ENCODE measurements at places on chromosomes 2 and 18. TPM values are rescaled to one million over a fixed set of nuclear protein-coding genes. Genes with fewer than 3 reads are reported as not detected.

DNA sequence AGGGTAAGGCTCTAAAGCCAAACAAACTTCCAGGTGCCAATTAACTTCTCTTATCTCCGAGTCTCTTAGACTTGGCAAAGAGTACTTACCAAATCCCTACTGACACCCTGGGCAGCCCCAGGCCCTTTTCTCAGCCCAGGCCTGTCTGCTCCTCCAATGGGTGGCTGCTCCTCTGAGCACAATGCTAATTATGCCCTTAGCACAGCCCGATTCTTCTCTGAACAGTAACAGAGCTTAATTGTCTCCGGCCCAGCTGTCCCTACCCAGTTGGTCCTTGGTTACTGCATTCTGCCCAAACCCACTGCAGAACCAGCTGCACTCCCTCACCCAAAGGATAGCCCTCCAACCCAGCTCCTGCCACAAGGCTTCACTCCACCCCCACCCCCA lies 110.3 kb downstream of the SMAD7 start:
- DNase-seq = no peak

DNA sequence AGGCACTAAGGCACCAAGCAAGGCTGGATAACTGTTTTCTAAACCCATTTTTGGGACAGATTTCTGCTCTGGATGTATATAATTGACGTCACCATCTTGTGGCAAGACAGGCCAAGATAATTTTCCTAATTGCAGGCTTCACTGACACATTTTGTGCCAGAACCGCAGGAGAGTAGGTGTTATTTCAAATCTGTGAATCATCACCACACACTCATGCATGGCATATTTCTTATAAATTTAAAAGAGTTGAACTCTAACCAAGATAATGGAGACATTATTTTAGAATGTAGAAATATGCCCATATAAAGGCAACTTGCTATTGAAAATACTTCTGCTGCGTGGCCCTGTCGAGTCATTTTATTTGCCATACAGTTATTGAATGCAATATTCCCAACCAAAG lies 68.3 kb upstream of the ACYP2 start:
- no peak for DNase-seq

DNA sequence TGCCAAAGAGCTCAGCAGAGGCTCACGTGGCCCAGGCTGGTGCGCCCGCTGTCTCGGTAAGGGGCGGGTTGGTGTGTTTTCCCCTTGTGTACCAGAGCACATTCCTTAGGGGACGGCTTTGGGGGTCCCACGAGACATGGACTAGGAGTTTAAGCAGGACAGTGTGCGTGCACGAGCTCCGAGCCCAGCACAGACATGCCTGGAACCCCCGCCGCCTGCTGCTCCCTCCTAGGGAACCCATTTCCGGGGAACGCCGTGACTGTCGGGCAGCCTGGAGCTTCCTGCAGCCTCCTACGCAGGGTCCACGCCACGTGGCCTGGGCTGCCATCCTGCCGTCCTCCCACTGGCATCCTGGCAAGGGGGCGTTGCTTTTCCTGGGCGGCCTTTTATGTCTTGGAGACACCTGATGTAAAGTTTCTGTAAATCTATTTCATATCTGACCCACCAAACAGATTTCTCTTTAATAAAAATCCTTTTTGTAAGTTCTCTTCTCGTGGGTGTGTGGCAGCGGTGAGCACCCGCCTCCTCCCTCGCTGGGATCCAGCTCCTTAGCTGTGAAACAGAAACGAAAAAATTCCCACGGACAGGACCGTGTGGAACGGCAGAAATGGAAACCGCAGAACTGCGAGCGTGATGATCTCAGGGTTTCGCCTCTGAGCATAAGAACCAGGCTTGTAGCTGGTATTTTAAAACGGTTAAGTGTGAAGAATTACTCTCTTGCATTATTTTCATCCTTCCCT lies 43.5 kb upstream of the KCNG2 start:
- no peak for DNase-seq

GRCh38 chr18:50663626-50664441 lies 103.9 kb downstream of the MAPK4 start:
- DNase-seq = no peak

DNA sequence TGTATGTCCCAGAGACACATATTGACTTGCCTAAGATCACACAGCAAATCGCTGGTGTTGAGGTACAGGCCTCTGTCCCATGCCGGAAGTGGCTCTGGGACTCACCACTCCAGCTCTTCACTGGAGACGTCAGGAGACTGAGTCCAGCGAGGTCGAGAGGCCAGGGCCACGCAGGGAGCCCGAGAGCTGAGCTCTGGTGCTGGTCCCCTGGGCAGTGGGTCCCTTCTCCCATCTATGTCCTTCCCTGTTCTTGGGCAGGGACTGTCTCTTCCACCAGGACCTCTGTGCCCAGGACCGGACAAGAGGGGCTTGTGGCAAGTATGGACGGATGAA lies 62.4 kb upstream of the TWIST2 start:
- no peak for DNase-seq

DNA sequence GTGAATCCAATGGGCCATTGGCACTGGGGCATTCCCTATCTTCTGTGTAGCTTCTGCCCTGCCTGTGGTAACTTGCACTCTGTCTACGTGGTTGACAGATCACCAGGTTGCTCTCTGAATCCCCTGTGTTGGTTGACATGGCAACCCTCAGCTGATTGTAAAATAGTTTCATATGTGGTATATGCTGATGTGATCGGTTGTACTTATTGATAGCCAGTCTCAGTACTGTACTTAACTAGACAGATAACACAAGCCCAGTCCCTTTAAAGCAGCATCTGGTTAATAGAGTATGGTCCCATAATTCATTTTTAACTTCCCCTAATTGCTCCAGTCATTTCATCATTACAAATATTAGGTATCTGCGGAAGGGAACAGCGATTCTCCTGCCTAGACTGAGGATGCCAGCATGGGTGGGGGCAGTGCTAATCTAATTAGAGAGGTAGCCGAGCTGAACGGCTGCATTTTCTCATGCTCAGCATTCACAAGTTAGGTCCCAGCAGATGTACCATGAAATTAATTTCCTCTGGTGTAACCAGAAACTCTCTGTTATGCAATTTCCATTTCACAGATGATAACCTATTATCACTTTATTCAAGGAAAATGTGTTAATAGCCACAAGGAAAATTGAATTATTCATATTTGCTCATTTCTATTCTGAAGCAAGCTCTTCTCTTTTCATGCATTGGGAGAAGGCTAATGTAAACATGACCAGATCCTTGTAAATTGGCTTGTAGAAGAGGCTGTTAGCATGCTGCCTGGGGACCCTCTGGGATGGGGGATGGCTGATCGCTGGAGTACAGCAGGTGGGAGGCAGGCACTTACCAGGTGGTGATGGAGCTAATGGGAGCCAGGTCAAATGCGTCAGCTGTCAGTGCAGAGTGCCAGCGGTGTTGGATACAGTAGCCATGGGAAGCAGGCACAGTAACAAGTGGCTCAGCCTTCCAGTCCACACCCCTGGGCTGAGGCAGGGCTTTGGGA lies 608.3 kb downstream of the GALR1 start:
- DNase-seq = no peak

- DNase-seq = no peak
These were observed 41.4 kb upstream of the TNP1 start for GRCh38 chr2:216901273-216901672.

DNA sequence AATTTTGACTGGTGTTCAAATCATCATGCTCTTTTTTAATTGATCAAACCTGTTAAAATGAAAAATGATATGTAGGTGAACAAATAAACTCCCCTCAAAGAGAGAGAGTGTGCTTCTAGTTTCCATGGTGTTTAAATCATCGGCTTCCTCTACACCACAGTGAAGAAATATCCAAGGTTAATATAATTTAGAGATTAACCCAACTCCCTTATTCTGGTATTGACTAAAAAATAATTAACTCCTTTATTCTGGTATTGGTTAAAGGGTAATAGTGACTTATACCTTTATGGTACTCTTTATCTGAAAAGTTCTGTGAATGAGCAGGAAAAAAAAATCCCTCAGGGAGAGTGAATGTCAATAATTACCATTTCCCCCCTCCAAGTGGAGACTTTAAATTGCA lies 93.1 kb downstream of the SPATS2L start:
- DNase-seq = no peak

- peak; percentile 29 for DNase-seq
These were observed 16.2 kb upstream of the RHOB start for GRCh38 chr2:20430461-20431300.

DNA sequence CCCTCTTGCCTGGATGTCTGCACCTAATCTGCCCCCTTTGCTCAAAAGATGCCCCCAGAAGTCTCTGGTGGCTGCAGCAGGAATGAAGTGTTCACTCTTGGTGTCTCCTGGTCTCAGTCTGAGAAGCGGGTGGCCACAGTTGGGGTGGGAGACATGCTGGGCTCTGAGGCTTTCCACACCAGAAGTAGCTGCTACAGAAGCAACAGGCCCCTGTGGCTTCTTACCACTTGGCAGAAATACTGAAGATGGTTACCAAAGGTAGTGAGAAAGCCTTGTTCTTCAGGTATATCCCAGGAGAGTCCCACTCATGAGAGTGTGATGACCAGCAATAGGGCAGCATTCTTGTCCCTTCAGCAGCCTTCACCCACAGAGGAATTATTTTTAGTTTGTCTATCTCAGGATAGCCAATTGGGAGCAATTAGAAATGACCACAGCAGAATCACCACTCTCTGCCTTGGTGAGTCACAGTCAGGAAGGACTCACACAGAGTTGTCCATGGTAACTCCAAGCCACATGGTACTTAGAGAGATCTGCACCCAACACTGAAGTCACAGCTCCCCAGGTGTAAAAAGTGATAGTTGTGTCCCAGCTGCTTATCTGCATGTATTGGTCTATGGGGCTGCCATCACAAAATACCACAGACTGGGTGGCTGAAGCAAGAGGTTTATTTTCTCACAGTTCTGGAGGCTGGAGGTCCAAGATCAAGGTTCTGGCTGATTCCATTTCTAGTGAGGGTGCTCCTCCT lies 169.8 kb upstream of the ID2 start:
- no peak for DNase-seq

- DNase-seq = no peak
These were observed 54.2 kb upstream of the CTDP1 start for GRCh38 chr18:79625195-79625923.

DNA sequence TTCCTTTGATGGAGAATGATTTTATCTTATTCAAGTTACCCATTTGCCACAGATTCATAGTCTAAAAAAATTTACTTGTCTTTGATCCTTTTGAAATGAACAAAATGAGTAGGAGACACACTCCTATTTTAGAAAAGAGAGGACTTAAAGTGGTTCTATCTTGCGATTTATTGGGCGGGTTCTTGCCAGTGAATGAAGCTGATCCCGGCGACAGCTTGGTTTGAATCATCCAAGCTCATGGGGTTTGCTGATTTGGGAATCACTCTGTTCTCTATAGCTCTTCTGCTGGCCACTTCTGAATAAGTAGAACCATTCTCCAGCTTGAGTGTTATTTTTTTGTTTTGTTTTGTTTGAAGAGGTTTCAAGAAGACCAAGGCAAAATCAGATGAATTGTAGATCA lies 25.5 kb upstream of the PPP1CB start:
- no peak for DNase-seq

GRCh38 chr2:180849851-180850250 lies 130.6 kb upstream of the UBE2E3 start:
- DNase-seq = no peak

DNA sequence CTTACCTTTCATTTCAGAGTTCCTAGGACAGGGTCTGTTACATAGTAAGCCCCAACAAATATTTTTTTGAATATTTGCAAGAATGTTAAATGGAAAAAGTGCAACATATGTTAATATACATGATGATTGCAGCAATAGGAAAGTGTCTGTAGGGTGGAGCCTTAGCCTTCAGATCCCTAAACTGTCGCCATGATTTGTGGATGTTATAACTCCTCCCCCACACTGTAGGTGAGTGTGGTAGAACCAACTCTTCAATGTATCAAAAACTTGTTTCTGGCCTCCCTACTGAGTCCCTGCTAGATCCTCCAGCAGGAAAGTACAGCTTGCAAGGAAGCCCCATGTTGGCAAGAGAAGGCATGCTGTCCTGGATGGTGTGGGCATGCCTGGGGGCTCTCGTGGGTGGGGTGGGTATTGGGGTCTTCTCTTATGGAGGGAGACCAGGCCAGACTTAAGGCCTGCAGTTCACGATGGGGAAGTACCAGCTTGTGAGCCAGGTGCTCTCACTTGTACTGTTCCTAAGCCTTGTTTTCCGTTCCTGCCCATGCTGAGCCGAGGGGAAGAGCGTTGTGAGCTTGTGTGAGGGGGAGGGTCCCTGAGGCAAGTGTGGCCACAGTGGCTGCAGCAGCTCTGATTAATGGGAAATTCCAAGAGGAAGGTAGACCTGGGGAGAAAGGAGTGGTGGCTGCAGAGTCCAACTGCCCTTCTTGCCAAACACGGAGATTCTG lies 11.4 kb downstream of the FHOD3 start:
- no peak for DNase-seq

- no peak for DNase-seq
These were observed 425.3 kb downstream of the THSD7B start for GRCh38 chr2:137190411-137191195.

GRCh38 chr2:162574615-162575452 lies 230.9 kb downstream of the GCA start:
- DNase-seq = no peak

GRCh38 chr18:70398076-70398475 lies 109.2 kb downstream of the SOCS6 start:
- DNase-seq = no peak

DNA sequence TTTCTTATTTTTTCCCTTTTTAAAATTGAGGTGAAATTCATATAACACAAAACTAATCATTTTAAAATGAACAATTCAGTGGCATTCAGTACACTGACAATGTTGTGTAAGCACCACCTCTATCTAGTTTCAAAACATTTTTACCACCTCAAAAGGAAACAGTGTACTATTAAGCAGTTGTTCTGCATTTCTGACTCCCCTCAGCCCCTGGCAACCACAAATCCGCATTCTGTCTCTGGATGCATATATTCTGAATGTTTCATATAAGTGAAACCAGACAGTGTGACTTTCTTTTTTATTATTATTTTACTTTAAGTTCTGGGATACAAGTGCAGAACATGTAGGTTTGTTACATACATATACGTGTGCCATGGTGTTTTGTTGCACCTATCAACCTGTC lies 19.2 kb upstream of the TANK start:
- peak; percentile 24 for DNase-seq

HAAO gene
- 3.1 TPM for total RNA-seq

ABCG5 gene
- not detected for total RNA-seq

ERICH2 gene
- total RNA-seq = not detected

SCYGR7 gene
- not detected for total RNA-seq

RFX8 gene
- 0.76 TPM for total RNA-seq

FABP1 gene
- total RNA-seq = not detected

SCN9A gene
- total RNA-seq = not detected

MAP2 gene
- 0.18 TPM for total RNA-seq

SLC5A7 gene
- total RNA-seq = not detected

ALPP gene
- total RNA-seq = 0.53 TPM

Measured in activated naive CD4-positive, alpha-beta T cell treated with anti-CD3 and anti-CD28 coated beads, Interleukin-2, amount 50 U/mL, for 72 hours (primary cell).